ENCODE measurements at places on chromosomes 16 and 17. TPM values are rescaled to one million over a fixed set of nuclear protein-coding genes. Genes with fewer than 3 reads are reported as not detected.

RSKR gene
- 4.4 TPM for total RNA-seq

KRT9 gene
- not detected for total RNA-seq

C17orf78 gene
- total RNA-seq = not detected

GAS2L2 gene
- under 0.01 TPM for total RNA-seq

C1QTNF1 gene
- 77.1 TPM for total RNA-seq

MGAT5B gene
- total RNA-seq = 0.18 TPM

PROCA1 gene
- total RNA-seq = 1.0 TPM

KAT2A gene
- 3.8 TPM for total RNA-seq

SRCIN1 gene
- not detected for total RNA-seq

PGAP3 gene
- 15.0 TPM for total RNA-seq

TNK1 gene
- total RNA-seq = 0.57 TPM

RNF227 gene
- 2.8 TPM for total RNA-seq

SBK1 gene
- total RNA-seq = not detected

RAB40C gene
- total RNA-seq = 7.8 TPM

CEP295NL gene
- total RNA-seq = 0.85 TPM

CMTM2 gene
- total RNA-seq = not detected

TMEM107 gene
- 45.5 TPM for total RNA-seq

KRT24 gene
- not detected for total RNA-seq

PYY gene
- not detected for total RNA-seq

SCNN1B gene
- total RNA-seq = not detected

UNKL gene
- 5.3 TPM for total RNA-seq

SCGB1C2 gene
- not detected for total RNA-seq

KRT16 gene
- total RNA-seq = 0.37 TPM

ADGRG1 gene
- total RNA-seq = 0.43 TPM

PYDC1 gene
- total RNA-seq = not detected

DUSP14 gene
- total RNA-seq = 46.8 TPM

GPRC5B gene
- 11.5 TPM for total RNA-seq

LRRC46 gene
- not detected for total RNA-seq

KRTAP4-5 gene
- not detected for total RNA-seq

C16orf86 gene
- 6.0 TPM for total RNA-seq

KCNAB3 gene
- total RNA-seq = 0.18 TPM

CPSF4L gene
- not detected for total RNA-seq

PMP22 gene
- 170 TPM for total RNA-seq

MYO18A gene
- total RNA-seq = 53.3 TPM

GSG1L gene
- total RNA-seq = under 0.01 TPM

ULK2 gene
- total RNA-seq = 50.5 TPM

TNS4 gene
- under 0.01 TPM for total RNA-seq

NACA2 gene
- total RNA-seq = not detected

SLFN5 gene
- 61.7 TPM for total RNA-seq

PRR29 gene
- 0.28 TPM for total RNA-seq

PTGES3L gene
- 0.09 TPM for total RNA-seq

SPNS2 gene
- total RNA-seq = 3.7 TPM

SLC35G6 gene
- not detected for total RNA-seq

GSG1L2 gene
- total RNA-seq = not detected

STAC2 gene
- not detected for total RNA-seq

EFCAB3 gene
- total RNA-seq = not detected

FSCN2 gene
- total RNA-seq = 1.9 TPM

METRNL gene
- total RNA-seq = 129 TPM

KRT33A gene
- total RNA-seq = not detected

TOX3 gene
- total RNA-seq = not detected

CCL7 gene
- total RNA-seq = 1.0 TPM

CES5A gene
- total RNA-seq = not detected

PLA2G10 gene
- not detected for total RNA-seq

KRT33B gene
- total RNA-seq = 0.14 TPM

ASPA gene
- total RNA-seq = 7.6 TPM

LRRC37A gene
- 0.46 TPM for total RNA-seq

DOC2A gene
- total RNA-seq = 0.28 TPM

DOC2B gene
- not detected for total RNA-seq

NGFR gene
- 0.18 TPM for total RNA-seq

All from smooth muscle cell of bladder (primary cell).